Chondrocyte (in vitro differentiated cells): ENCODE measurements at places on chromosomes 6 and 20.
A peak's percentile ranks its signal among the peaks of the same experiment; 100 is the strongest.

- H3K27me3 ChIP-seq, result no peaks in the 10 kb centered on the region
- H3K4me1 ChIP-seq, result peaks cover 3% of the 10 kb centered on the region
- no peaks in the 10 kb centered on the region for H3K36me3 ChIP-seq
- H3K27ac ChIP-seq, result no peak overlapping the region
- no peak overlapping the region for H3K4me3 ChIP-seq
- no peak for DNase-seq
Observed at GRCh38 chr6:25553502-25553901, 98.5 kb upstream of the SCGN start.

DNA sequence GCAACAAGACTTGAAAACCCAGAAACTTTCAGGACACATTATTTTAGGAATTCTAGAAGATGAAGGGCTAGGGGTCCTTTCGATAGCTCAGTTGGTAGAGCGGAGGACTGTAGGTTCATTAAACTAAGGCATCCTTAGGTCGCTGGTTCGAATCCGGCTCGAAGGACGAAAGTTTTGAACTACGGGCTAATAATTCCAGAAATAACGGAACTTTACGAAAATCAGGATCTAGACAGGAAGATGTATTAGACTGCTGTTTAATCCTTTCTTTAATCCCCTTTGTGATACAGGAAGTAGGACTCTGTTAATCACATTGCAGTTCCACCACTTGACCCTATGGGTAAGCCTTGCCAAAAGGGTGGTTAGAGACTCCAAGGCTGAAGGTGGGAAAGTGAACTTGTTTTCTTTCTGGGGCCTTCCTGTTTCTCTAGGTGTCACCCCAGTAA, 21.2 kb upstream of the ABT1 start:
- H3K27me3 ChIP-seq, result peaks cover 5% of the 10 kb centered on the region
- H3K36me3 ChIP-seq, result peaks cover 6% of the 10 kb centered on the region
- H3K4me3 ChIP-seq, result no peak overlapping the region
- DNase-seq, result no peak
- no peak overlapping the region for H3K27ac ChIP-seq

GRCh38 chr6:12353731-12354130, 63.6 kb downstream of the EDN1 start:
- H3K27ac ChIP-seq, result peak overlapping the region; percentile 98
- H3K36me3 ChIP-seq, result peaks cover 14% of the 10 kb centered on the region
- no peaks in the 10 kb centered on the region for H3K27me3 ChIP-seq
- H3K4me3 ChIP-seq, result no peak overlapping the region

DNA sequence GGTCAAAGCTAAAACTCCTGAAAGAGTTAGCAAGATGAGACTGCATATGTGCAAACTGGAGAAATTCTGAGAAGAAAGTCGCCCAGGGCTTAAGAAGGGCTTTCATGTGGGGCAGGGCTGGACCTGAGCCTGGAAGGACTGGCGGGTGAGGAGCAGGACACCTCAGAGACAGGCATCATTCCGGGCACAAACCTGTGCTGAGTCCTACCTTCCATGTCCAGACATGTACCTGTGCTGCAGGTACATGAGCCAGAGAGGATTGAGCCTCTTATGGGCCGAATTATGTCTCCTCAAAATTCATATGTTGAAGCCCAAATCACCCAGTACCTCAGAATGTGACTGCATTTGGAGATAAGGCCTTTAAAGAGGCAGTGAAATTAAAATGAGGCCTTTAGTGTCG, 171.0 kb downstream of the QRSL1 start:
- peaks cover 23% of the 10 kb centered on the region for H3K4me1 ChIP-seq
- no peaks in the 10 kb centered on the region for H3K36me3 ChIP-seq
- DNase-seq, result no peak
- H3K4me3 ChIP-seq, result no peak overlapping the region
- H3K27ac ChIP-seq, result no peak overlapping the region

DNA sequence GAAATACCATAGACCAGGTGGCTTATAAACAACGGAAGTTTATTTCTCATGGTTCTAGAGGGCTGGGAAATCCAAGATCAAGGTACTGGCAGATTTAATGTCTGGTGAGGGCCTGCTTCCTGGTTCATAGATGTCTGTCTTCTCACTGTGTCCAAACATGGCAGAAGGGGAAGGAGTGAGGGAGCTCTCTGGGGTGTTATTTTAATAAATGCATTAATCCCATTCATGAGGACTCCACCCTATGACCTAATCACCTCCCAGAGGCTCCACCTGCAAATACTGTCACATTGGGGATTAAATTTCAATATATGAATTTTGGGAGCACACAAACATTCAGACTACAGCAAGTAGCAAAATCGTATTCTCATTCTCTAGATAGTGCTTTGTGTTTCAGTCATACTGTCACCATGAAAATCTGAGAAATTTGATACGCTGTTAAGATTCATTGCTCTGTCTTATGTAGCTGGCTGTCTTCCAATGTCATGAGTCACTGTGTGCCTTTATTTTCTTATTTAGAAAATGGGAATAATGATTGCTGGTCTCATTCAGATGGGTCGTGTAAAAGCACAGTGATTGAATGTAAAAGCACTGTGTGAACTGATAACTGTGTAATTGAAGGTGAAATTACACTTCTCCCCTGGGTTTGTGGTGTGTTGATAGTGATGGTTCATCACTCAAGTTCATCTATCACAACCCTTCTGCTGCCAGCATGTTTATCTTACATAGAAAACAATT, 8.9 kb upstream of the ERVFRD-1 start:
- H3K4me3 ChIP-seq, result no peak overlapping the region
- peaks cover 55% of the 10 kb centered on the region for H3K4me1 ChIP-seq
- peak overlapping the region; percentile 27 for H3K27ac ChIP-seq
- no peak for DNase-seq

GRCh38 chr6:42049116-42049809, 1.1 kb upstream of the TAF8 start:
- no peaks in the 10 kb centered on the region for H3K27me3 ChIP-seq
- H3K36me3 ChIP-seq, result peaks cover 4% of the 10 kb centered on the region
- peak overlapping the region; percentile 84 for H3K27ac ChIP-seq
- no peak for DNase-seq

DNA sequence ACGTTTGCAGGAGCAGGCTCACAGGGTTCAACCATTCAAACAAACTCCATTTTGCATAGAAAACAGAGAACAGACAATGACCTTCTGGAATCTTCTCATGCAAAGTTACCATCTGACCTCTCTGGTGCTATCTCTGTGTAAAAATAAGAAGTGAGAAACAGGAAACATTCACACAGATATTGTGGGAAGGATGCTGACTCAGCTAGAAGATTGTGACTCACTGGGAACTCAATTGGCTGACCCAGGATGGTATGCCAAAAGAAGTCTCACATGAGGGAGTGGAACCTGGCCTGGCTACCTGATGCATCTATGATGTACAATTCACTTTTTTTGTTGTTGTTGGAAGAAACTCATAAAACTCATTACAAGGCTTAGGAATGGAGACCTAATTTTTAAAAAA, 61.1 kb upstream of the TBX18 start:
- H3K4me1 ChIP-seq, result no peaks in the 10 kb centered on the region
- no peaks in the 10 kb centered on the region for H3K36me3 ChIP-seq
- no peak overlapping the region for H3K27ac ChIP-seq
- H3K27me3 ChIP-seq, result peaks cover 29% of the 10 kb centered on the region
- no peak for DNase-seq

DNA sequence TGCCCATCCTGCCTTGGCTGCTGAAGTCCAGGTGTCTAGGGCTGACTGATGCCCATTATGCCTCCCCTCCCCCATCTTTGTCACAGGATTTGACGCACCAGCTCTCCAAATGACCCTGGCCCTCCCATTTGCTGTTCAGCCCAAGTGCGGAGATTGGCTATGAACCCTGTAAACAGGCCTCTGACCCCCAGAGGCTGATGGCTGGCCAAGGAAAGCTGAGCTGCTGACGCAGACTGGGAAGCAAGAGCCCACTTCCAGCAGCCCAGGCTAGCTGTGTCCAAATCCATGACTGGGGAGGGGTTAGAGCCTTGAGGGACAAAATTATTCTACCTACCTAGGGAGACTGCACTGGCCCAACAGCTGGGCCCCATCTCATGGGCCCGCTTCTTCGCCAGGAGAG, 797 bp upstream of the GNRH2 start:
- no peak for DNase-seq
- H3K4me3 ChIP-seq, result no peak overlapping the region
- H3K36me3 ChIP-seq, result peaks cover 17% of the 10 kb centered on the region
- H3K4me1 ChIP-seq, result peaks cover 28% of the 10 kb centered on the region
- peak overlapping the region; percentile 41 for H3K27ac ChIP-seq
- H3K27me3 ChIP-seq, result no peaks in the 10 kb centered on the region

DNA sequence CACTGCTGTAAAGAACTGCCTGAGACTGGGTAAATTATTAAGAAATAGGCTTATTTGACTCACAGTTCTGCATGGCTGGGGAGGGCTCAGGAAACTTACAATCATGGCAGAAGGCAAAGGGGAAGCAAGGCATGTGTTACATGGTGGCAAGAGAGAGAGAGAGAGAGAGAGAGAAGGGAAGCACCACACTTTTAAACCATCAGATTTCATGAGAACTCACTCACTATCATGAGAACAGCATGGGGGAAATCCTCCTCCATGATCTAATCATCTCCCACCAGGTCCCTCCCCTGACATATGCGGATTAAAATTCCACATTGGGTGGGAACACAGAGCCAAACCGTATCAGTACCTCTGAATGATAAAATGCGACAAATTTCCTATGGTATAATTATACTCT, 203.9 kb upstream of the MARCKS start:
- peak overlapping the region; percentile 35 for H3K27ac ChIP-seq
- H3K36me3 ChIP-seq, result no peaks in the 10 kb centered on the region
- no peak for DNase-seq
- H3K27me3 ChIP-seq, result no peaks in the 10 kb centered on the region
